Mammary epithelial cell (primary cell): ENCODE measurements at places on chromosomes 16 and 17.
A peak's percentile ranks its signal among the peaks of the same experiment; 100 is the strongest.

- peak; percentile 54 for DNase-seq
Measured at GRCh38 chr17:62562656-62563055, 64.8 kb upstream of the MRC2 start.

DNA sequence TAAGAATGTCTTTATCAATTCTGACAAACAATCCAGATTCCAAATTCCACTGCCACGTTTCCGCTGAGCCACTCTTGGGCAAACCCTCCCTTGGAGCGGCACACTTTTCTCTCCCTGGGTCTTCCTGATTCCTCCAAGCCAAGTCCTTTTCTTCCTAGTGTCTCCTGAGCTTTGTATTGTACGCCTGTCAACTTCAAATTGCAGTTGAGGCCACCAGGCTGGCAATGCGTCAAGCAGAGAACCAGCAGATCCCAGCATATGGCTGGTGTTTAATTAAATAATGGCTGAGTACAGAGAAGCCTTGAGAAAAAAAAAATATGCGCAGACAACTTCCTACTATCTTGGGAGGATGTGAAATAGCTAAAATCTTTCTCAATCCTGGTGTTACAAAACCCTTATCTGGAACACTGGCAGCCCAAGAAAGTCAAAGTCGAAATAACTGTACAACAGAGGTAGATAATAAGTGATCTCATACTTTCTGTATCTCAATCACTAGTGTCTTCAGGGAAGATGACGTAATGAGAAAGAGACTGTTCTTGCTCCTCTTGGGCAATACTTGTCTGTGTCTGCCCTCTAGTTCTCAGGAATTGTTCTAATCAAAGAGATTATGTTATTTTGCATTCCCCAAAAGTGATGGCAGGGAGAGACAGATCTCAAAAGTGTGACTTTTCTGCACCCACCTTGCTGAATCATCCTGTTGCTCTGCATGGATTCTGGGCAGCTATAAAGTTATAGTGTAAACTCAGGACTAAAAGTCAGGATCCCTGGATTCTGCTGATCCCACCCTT lies 15.0 kb downstream of the SMIM36 start:
- peak; percentile 67 for DNase-seq

- DNase-seq, result peak; percentile 26
Measured at GRCh38 chr16:74825941-74826340, 51.3 kb upstream of the FA2H start.

- no peak for DNase-seq
Measured at GRCh38 chr16:927406-927805, 43.4 kb downstream of the LMF1 start.

- no peak for DNase-seq
Measured at GRCh38 chr17:57677858-57678257, 67.2 kb downstream of the CCDC182 start.

GRCh38 chr16:56691885-56692284 lies 9.6 kb downstream of the MT1X start:
- peak; percentile 98 for DNase-seq

DNA sequence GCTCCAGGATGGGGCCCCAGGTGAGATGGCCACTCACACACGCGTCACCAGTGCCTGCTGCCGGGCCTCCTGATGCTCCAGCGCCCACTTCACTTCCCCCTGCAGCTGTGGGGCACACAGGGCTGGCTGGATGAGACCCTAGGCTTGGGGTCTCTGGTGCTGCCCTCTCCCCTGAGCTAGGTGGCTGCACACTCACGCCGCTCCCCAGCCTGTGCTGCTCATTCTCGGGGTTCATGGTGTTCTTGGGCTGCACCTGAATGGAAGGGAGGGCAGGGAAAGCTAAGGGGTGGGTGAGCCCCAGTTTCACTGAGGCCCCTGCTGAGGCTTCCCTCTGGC lies 1.2 kb downstream of the CCDC78 start:
- no peak for DNase-seq

GRCh38 chr16:19672378-19672777 lies 45.6 kb downstream of the KNOP1 start:
- no peak for DNase-seq

- DNase-seq, result peak; percentile 16
Measured at GRCh38 chr16:81324808-81325207, 10.0 kb downstream of the GAN start.

DNA sequence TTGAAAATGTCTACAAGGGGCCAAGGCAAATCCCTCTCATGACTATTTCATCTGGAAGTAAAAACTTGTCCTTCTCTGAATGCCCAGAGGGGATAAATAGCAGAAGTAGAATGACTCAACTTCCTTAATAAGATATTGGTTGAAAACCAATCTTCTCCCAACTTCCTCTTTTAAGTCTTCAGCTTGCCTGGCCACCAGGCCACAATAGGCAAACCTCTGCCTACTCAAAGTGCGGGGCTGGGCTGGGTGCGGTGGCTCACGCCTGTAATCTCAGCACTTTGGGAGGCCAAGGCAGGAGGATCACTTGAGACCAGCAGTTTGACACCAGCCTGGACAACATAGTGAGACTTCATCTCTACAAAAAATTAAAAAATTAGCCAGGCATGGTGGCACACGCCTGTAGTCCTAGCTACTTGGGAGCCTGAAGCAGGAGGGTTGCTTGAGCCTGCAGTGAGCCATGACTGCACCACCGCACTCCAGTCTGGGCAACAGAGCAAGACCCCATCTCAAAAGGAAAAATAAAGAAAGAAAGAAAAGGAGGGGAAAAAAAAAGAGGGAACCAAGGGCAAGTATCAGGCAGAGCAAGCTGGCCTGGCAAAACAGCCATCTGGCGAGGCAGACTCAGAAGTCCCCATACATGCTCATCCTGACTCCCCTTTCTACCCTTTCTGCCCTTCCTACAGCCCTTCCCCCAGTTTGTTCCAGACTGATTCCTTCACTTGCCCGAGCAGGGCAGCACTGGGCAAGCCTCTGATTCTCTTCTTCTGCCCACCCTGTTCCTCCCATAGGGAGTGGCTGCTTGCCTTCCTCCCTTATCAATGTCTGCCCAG lies 20.6 kb downstream of the MAP3K14 start:
- DNase-seq, result peak; percentile 69

DNA sequence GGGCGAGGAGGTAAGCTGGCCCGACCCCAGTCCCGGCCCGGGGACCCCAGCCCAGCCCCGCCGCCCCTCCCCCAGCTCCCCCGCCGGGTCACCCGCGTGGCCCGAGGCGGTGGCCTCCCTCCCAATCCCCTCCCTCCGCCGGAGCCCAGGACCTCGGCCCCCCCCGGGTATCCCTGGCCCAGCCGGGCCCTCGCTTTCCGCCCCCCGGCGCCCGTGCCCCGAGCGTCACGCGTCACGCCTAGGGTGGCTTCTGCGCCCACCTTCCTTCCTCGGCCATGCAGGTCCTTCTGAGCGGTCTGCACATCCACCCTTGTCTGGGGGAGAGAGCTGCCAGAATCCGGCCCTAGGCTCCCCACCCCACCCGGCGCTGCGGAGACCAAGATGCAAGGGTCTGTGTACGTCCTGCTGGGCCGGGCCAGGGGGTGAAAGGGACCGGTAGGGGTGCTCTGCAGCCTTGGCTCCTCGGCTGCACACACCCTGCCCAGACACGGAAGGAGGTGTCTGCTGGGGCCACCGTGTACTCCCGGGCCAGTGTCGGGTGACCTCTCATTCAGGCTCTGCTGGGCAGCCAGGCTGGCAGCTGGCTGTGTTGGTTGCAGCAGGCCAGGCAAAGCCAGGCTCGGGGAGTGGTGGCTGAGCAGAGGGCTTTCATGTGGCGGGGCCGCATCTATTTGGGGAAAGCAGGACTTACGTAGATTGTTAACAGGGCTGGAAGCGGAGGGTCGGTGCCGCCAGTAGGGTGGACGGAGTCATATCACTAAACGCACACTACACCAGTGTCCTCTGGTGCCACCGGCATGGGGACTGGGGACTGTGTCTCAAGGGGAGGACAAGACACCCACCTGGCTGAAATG lies 754 bp downstream of the RAB11FIP4 start:
- no peak for DNase-seq

GRCh38 chr16:28001642-28002041 lies 61.9 kb downstream of the GSG1L start:
- DNase-seq, result no peak

- peak; percentile 34 for DNase-seq
Measured at GRCh38 chr17:34620458-34620857, 41.1 kb downstream of the TMEM132E start.

DNA sequence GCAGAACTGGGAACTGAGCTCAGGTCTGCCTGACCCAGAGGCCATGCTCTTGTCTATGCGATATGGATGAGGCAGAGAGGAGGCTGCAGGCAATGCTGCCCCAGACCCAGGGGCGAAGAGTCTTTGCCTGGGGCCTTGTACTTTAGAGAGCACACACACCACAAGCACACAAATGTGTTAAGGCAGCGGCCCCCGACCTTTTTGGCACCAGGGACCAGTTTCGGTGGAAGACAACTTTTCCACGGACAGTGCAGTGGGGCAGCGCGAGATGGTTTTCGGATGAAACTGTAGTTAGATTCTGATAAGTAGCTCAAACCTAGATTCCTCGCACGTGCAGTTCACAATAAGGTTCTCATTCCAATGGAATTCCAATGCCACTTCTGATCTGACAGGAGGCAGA lies 6.7 kb downstream of the MT4 start:
- DNase-seq, result no peak

DNA sequence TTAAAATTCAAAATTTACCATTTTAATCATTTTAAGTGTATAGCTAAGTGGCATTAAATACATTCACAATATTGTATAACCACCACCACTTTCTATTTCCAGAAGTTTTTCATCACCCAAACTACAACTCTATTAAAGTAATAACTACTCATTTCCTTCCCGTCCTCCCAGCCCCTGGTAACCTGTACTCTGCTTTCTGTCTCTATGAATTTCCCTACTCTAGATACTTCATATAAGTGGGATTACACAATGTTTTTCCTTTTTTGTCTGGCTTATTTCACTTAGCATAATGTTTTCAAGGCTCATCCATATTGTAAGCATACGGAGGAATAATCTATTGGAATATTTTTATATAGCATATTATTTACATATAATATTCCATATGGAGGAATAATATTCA lies 29.7 kb downstream of the ESRP2 start:
- no peak for DNase-seq

DNA sequence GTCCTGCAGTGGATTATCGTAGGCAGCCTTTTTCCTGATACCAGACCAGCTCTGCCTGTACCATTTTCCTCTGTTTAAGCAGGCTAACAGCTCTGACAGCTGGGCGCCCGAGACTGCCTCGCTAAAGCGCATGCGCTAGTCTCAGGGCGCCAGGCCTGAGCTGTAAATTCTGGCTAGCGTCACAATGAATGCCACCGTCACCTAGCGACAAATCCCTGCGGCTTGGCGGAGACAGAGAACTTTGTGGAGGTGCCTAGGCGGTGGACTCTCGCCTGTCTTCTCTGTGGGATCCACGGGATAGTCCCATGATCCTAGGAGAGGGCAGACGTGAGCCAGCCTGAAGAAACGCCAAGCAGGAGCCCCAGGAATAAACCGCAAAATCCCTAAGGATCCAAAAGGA lies 573.9 kb downstream of the KCNJ18 start:
- no peak for DNase-seq

GRCh38 chr17:80279895-80280294 lies 19.2 kb downstream of the RNF213 start:
- peak; percentile 80 for DNase-seq

GRCh38 chr17:77528516-77529327 lies 388.0 kb downstream of the SEC14L1 start:
- no peak for DNase-seq

DNA sequence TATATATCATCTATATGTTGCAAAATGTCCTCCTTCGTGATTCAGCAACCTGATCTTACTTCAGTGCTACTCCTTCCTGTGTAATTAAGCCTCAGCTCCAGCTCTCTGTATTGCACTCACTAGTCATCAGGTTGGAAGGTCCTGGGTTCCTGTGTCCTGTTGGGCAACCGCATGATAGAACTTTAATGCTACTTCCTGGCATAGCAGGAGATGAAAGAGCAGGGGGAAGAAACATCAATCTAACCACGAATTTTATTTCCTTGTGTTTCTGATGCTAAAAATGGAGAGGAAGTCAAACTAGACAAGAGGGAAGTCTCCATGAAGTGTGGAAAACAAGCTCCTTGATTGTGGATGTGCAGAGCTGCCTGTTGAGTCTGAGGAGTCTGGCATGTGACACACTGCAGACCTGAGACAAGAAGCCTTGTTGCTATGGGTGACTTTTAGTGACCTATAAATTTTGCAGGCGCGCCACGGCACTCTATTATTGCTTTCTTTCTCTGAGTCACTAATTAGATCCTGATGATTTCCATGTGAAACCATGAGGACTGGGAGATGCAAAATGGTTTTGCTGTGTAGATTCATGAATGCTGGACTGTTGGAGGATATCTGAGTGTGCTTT lies 25.6 kb downstream of the IGSF6 start:
- peak; percentile 68 for DNase-seq

GRCh38 chr16:31064882-31065461 lies 9.1 kb downstream of the ZNF668 start:
- peak; percentile 79 for DNase-seq

DNA sequence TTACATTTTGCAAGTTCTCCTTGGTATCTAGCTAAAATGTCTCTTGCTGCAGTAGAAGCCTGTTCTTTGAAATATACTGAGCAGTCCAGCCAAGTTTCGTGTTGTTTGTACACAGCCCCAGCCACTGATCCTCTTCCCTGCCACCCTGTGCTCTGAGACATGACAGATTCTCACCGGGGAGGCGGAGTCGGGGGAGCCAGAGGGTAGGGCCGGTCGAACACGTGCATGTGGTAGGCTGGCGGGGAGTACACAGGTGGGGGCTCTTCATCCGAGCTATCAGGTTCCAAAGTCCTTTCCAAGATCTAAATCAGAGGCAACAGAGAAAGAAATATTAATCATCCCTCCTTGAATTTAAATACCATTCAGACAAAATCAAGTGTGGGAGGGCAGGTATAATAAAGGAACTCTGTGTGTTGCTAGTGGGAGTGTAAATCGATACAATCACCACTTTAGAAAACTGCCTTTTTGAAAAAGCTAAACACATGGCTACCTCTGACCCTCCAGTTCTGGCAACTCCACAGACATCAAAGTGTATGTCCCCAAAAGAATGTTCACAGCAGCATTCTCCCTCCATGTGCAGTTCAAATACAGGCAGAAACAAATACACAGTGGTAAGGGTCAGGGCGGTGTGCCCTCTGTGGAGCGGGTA lies 29.7 kb upstream of the MRPS23 start:
- DNase-seq, result no peak

- DNase-seq, result no peak
Measured at GRCh38 chr17:75047398-75048098, 523 bp downstream of the KCTD2 start.

DNA sequence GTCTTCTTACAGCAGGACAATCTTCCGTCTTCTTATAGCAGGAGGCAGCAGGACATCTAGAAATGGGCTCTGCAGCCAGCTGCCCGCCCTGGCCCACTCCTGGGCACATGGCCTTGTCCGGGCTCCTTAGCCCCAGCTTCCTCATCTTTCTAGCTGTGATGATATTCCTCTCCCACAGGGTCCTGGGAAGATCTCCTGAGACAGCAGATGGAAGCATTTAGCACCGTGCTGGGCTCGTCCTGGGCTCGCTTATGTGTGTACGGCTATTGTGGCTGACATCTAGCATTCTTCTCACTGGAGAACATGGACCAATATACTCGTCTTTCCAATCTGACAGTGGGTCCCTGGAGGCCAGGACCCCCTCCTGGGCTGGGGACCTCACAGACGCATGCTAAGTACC lies 48.5 kb downstream of the TIMM22 start:
- no peak for DNase-seq

GRCh38 chr17:17890773-17891759 lies 54.3 kb upstream of the SREBF1 start:
- peak; percentile 57 for DNase-seq

- no peak for DNase-seq
Measured at GRCh38 chr17:33024688-33025486, 33.2 kb downstream of the SPACA3 start.
